Right cardiac atrium (tissue), 5 donors: ENCODE measurements at places on chromosomes 6 and 20. TPM values are rescaled to one million over a fixed set of nuclear protein-coding genes. Genes with fewer than 3 reads are reported as not detected.
A peak's percentile ranks its signal among the peaks of the same experiment; 100 is the strongest.

DNA sequence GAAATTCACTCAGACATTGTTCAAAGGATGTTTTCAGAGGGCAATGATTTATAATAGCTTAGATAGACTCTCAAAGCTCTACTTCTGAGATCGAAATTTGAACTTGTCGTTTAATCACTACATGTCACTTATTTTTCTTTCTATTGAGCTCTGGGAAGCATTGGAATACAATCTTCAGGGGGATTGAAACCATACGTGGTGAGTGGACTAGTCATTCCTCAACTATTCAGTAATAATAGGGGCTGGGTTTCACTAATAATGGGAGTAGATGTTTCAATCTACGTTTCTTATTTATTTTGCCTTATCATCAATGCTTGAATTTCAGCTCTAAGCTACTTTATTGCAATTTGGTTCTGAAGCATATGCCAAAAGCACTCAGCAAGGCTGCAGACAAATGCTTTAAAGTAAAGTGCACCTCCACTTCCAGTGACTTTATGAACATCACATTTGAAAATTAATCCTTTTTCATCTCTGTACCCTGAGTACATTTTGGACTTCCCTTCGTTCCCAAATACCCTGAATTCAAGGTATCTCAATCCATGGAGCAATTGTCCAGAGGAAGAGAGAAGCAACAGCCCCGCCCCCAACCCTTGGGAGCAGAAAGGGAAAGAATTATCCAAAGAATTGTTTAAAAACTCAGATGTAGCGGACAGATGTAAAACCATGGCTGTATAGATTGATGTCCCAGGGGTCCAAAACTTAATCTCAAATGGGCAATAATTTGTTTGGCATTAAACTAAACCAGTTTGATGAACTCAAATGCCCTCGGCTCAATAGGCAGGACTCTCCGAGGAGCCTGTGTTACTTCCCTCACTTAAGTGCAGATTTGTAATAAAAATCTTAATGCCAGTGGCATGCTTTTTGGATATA is 68.1 kb downstream of the HFE start:
- DNase-seq, result peak; percentile 85

GRCh38 chr6:16698162-16698533 is 63.1 kb downstream of the ATXN1 start:
- no peak for DNase-seq

- no peak for DNase-seq
These were observed 6.6 kb downstream of the APOBEC2 start for GRCh38 chr6:41059556-41059955.

DNA sequence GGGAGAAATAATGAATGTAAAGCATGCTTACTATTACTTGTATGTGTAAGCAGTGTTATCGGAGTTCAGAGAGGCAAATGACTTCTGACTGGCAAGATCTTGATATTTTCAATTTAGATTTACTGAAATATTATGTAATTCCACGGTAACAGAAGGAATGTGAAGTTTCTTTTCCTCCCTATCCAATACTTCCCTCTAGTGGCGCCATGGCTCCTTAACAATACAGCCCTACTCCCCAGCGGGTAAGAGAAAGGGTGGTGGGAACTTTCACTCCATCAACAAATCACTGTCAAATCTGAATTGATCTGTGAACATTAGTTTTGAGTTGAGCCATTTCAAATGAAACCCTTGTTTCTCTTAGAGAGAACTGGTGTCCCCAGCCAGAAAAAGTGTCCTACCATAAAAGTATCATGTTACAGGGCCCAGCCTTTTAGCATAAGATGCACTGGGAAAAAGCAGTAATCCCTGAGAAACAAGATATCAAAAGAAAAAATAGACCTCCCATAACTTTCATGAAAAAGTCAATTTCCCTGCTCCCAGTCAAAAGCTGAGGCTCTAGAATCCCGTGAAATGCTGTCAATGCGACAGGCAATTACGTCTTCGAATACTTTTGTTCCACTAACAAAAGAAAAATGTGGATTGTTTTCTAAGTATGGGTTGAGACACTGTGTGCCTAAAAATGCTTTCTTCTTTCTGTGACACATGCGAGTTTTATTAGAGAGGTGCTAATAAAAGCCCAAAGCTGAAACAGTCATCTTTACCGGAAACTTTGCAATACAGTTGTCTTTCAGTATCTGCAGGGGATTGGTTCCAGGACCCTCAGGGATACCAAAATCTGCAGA is 12.9 kb downstream of the COX7A2 start:
- DNase-seq, result no peak

- no peak for DNase-seq
These were observed 954 bp upstream of the BLCAP start for GRCh38 chr20:37528446-37529213.

DNA sequence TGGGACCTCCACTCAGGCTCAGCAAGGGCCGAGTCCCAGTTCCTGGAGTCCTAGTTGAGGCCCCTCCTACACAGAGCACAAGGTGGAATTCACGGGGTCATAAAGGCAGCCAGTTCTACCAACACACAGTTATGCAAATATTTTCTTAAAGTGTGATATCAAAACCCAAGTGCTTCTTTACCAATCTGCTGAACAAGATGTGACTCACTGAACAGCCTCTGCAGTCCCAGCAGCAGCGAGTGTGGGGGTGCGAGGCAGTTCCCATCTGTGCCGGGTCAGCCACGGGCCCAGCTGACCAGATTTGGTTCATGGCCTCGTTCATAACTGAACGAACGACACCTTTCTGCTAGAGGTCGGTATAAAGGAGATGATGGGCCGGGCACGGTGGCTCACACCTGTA is 4.5 kb upstream of the TCEA2 start:
- no peak for DNase-seq

DNA sequence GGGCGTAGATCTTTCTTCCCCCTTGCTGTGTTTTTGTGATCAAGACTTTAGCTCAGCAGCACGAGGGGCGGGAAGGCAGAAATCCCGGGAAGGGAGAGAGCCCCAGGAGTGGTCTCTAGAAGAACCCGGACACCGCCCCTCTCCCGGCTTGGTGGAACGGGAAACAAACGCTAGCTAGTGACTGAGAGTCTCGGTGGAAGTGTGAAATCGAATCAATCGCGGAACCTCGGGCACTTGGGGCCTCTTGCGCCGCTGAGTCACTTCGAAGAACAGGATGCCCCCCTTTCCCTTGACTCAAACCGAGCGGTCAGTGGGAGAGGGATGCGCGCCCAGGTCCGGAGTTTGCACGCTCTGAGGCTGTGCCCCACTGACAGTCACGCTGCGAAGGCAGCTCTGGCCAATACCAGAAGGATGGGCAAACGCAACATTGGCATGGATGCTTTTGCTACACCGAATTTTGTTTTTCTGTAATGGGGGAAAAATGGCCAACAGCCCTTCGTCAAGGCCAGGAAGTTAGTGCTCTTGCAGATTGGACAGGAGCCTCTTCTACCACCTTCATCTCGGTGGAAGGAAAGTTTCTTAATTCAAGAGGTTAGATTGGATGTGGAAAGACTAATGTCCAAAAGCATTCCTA is 1.6 kb upstream of the OLIG3 start:
- DNase-seq, result no peak

- DNase-seq, result no peak
These were observed 50.2 kb upstream of the IFNGR1 start for GRCh38 chr6:137269347-137269746.

DNA sequence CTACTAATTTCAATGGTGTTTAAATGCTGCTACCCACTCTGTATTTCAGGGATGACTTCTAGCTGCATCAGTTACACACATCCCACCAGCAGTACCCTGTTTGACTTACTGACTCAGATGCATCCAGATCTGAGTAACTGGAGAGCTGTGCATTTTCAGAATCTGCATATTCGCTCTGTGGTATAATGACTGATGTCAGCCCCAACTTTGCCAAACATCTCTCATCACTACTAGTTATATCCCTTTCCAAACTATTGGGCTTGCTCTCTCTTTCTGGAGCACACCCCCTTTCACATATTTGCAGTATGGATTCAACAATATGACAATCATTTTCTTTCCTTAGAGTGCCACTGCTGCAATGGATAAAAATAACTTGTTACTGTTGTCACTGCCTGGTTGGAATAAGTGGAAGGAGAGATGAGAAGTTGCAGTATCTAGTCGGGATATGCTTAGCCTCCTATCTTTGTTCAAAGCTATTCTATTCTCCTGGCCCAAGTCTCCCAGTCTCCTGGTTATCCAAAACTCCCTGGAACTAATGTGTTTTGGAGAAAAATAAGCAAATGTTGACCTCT is 3.3 kb upstream of the RSPO3 start:
- DNase-seq, result no peak

DNA sequence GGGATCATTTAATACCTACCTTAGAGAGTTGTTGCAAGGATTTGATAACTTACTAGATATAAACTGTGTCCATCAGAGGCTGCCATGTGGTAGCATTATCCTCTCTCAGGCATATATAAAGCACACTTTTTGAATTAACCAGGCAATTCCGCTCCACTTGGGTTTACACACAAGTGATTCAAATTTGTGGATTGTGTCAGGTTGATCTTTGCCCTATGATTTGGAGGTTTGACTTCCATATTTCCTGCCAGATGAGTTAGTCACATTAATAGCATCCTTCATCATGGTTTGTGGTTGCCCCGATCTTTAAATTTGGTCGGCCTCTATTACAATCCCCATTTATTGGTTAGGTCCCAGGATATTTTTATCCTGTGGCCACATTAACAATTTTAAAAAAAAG is 44.8 kb upstream of the CTAGE9 start:
- no peak for DNase-seq

DNA sequence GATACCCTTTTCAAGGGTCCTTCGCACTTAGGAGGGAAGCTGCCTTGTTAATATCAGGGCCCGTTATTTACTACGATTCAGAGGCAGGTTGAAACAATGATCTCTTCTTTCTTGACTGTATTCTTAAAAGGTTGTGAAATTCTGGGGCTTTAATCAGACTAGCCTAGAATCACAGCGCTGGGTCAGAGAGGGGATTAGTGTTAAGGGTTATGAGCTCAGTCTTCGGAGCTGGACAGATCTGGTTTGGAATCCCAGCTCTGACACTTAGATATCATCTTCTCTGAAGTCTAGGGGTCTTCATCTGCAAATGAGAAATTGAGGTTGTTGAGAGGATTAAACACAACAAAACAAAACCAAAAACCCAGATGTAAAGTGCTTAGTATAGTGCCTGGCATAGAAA is 77.4 kb downstream of the CD83 start:
- no peak for DNase-seq

- DNase-seq, result peak; percentile 85
These were observed 40.4 kb upstream of the NAA20 start for GRCh38 chr20:19976595-19977372.

DNA sequence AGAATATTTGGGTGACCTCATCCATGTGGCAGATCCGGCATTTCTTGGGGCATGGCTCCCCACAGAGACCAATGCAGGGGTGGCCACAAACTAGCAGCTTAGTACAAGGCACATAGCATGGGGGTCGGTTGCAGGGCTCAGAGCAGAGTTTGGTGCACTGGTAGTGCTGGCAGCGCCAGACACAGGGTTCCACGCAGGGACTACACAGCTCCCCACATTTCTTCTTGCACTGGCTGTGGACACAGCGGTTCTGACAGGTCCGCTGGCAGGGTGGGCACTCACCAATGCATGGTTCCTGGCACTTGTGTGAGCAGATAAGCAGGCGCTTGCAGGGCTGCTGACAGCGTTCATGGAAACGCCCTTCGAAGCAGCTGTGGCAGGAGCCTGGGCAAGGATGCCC is 29.1 kb downstream of the DDX27 start:
- DNase-seq, result no peak

DNA sequence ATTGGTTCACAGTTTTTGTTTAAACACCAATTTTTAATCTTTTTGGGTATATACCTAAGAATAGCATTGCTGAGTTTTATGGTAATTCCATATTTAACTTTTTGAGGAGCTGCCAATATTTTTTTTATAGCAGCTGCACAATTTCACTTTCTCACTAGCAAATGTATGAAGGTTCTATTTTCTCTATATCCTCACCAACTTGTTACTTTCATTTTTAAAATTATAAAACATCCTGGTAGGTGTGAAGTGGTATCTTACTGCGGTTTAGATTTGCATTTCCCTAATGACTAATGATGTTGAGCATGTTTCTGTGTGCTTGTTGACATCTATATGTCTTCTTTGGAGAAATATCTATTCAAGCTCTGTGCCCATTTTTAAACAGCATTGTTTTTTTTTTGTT is 452.1 kb downstream of the GRIK2 start:
- DNase-seq, result no peak

GRCh38 chr6:144665932-144666450 is 380.9 kb downstream of the UTRN start:
- DNase-seq, result no peak

DNA sequence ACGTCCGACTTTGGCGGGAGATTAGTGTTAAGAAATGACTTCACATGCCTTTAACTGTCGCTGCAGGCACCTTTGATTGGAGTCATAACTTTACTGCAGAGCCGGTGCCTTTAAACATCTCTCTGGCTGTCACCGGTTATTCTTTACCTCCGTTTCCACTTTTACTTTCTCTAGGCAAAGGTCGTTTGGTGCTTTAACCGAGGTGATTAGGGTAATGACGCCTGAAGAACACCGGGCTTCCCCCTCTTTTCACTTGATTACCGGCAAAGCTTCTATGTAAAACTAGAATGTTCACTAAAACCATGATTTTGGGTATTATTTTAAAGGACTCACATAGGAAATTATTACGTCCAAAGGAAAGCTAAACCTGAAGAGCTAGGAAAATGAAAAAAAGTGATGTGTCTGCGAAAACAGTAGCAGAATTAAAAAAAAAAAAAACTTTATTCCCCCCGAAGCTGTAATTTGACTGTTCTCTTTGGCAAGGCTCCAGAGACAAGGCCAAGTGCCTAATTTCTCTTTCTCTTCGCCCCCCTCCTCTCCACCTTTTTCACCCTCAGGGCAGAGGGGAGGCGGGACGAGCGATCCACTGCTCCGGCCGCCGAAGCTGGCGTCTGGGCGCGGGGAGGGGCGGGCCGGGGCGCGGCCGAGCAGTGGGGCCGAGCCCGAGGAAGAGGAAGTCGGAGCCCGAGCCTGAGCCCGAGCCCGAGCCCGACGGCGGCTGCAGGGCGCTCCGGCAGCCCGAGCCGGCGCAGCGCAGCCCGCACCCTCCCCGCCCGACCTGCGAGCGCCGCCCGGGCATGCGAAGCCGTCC is at the start of gene PLEKHG1:
TSS of gene PLEKHG1 (plus strand) at position 687 of the 811 bp plus-strand sequence. CDS start 133,797 bp downstream, outside the sequence.
- peak; percentile 92 for DNase-seq

DNA sequence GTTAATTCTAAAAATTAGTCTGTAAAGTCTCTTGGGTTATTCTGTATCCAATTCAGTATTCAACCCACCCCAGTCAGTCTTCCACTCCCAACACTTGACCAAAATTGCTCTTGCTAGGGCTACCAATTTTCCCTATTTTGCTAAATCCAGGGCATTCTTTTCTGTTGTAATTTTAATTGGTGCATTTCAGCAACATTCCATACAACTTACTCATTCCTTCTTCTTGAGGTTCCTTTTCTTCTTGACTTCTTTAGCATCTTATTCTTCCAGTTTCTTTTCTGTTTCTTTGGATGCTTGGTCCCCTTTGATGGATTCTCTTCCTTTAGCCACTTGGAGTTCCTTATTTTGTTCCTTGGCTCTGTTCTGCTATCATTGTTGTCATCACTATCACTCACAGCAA is 11.2 kb upstream of the GRM1 start:
- DNase-seq, result no peak

Gene DEFB132
- not detected for polyA plus RNA-seq

Gene ADGRF5
- 23.9 TPM for polyA plus RNA-seq

Gene RALGAPB
- polyA plus RNA-seq, result 8.3 TPM

Gene FUT9
- polyA plus RNA-seq, result not detected

Gene C6orf141
- polyA plus RNA-seq, result 0.72 TPM

Gene ME1
- polyA plus RNA-seq, result 33.2 TPM

Gene FOXC1
- 7.2 TPM for polyA plus RNA-seq

Gene TCF15
- 7.4 TPM for polyA plus RNA-seq

Gene OVOL2
- polyA plus RNA-seq, result not detected

Gene ERVFRD-1
- polyA plus RNA-seq, result 0.05 TPM

Gene CALHM6
- polyA plus RNA-seq, result 5.9 TPM

Gene HLA-DRB1
- 30.1 TPM for polyA plus RNA-seq

Gene SPTLC3
- 4.2 TPM for polyA plus RNA-seq

Gene CAPN11
- polyA plus RNA-seq, result 0.27 TPM

Gene TAAR8
- not detected for polyA plus RNA-seq
